ENCODE measurements at places on chromosomes 1 and 21. TPM values are rescaled to one million over a fixed set of nuclear protein-coding genes. Genes with fewer than 3 reads are reported as not detected.

DNA sequence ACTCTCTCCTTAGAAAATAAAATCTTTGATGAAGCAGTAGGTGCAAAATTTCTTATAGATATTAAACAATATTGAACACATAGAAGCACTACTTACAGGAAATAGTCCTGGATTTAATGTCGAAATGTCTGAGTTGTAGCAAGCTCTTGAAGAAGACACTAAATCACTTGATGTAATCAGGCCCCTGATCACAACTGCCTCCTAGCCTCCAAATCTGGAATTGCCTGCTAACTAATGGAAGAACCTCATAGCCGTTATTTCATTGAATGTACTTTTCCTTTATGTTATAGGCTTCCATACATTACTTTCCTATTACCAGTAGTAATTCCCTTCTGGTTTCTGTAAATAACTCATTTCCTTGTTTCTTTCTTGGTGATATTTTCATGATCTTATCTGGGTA, 675.7 kb upstream of the CHRM3 start:
- no peak for DNase-seq

Gene F3
- 0.15 TPM for total RNA-seq

Gene OR6K3
- not detected for total RNA-seq

Gene HTR6
- total RNA-seq = not detected

DNA sequence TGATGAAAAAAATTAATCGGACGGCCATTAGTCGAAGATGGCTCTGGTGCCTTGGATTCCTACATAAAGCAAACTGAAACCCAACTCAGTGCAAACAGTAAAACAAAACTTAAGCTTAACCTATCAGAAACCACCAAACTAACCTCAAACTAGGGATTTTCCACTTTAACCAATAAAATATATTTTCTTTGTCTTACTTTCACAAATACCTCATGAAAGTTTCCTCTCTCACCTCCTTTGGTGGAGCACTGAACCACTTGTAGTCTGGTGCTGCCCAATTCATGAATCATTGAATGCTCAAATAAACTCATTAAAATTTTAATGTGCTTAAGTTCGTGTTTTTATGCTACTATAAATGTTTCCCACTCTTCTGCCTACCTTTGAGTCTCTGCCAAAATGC, 7.0 kb downstream of the ADORA3 start:
- DNase-seq = no peak

Gene ALG14
- 2.4 TPM for total RNA-seq

- no peak for DNase-seq
These were observed 202.1 kb downstream of the RHOU start for GRCh38 chr1:228937351-228937750.

DNA sequence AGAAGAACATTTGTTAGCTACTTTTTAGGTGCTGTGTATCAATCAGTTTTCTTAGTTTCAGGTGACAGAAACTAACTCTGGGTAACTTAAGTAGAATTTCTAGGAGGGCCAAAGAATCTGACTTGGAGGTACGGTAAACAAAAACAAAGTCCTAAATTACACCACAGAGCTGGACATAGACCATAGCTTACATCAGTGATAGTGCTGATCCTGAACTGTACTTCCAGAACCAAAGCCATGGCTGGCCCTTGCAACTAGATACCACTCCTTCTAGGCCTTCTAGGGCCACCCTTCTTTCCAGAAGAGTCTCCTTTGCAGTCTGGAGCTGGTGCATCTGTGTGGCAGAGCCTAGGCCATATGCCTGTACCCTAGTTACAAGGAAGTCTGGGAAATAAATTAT, 94.5 kb downstream of the OLFML2B start:
- DNase-seq = no peak

DNA sequence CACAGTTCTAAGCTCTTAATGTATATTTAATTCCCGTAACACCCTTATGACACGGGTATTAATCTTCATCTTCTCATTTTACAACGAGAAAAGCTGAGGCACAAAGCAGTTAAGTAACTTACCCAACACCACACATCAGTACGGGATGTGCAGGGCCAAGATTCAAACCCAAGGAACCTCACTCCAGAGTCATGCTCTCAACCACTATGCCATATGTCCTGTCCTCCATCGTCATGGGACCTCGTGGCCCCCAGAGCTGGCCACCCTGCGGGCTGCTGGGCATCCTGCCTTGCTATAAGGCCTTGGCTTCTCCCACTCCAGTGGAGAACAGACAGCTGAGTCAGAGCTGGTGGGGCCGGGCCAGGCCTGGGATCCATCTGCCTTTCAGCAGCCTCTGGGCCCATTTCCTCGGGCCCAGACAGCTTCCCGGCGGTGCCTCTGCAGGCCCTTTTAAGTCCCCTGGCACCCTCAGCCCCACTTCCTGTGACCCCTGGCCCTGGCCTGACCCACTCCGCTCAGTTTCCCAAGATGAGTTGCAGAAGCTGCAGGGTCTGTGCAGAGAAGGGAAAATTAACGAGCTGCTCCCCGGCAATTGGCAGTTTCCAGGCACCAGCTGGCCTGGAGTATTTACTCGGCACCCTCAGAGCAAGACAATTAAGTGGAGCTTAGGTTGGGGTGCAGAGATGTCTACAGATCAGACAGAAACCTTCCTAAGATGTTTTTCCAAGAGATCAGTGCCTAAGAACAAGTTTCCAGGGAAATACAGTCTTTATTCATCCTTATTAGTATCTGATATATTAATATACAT, 98.2 kb downstream of the EPHB2 start:
- no peak for DNase-seq

- no peak for DNase-seq
These were observed 54.9 kb downstream of the AHDC1 start for GRCh38 chr1:27548858-27549719.

Gene TNN
- total RNA-seq = not detected
